ENCODE measurements at places on chromosomes 3 and 15.

DNA sequence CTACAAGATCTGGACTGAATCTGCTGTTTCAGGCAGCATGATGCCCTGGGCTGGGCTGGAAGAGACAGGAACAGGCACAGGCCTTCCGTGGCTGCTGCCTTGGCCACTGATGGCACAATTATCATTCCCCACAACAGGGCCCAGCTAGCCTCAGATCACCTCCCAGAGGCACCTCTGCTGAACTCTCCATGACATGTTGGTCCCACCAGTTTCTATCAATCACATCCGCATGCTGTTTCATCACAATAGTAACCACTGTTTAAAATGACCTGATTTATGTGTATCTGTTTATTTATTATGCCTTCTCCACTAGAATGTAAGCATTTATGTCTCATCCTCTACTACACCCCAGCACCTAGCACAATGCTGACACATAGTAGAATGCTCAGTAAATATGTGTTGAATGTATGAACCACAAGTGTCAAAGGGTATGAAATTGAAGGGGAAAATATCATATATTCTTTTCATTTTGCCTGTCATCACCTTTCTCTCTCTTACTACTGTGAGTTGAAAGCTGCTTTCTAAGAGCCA lies 32.7 kb upstream of the ZBTB38 start:
- no peak for DNase-seq

DNA sequence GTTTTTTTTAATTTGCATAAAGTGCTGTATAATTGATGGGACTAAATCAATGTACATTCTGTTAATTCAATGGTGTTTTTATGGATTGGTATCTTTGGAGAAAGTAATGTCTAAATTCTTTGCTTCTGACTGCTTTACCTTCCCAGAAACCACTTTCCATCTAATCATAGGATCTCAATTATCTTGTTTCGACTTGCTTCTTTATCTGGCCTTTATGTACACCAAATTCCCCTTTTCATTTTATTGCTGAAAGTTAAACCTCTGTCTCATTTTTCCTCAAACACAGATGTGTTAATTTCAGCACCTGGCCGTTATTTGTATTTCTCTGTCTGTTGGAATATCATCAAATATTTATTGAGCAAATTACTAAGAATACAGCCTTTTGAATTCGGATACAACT lies 287.3 kb upstream of the GBE1 start:
- DNase-seq, result no peak

DNA sequence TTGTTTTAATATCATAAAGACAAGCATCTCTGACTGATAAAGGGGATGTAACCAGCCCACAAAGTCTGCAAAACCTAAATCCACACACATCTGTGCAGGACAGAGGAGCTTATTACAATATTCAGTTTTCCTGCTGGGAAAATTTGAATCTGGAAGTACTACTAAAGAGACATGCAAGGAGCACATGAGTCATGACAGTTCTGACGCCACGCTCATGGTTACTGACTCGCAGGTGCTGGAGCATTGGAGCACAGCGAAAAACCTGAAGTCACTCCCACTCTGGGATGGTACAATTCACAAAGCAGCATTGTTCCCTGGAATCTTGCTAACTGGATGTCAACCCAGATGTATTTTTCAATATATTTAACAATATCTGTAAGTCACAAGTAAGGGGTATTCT lies 7.6 kb upstream of the ISL2 start:
- DNase-seq, result no peak

GRCh38 chr3:180926526-180926925 lies 14.1 kb downstream of the FXR1 start:
- no peak for DNase-seq

DNA sequence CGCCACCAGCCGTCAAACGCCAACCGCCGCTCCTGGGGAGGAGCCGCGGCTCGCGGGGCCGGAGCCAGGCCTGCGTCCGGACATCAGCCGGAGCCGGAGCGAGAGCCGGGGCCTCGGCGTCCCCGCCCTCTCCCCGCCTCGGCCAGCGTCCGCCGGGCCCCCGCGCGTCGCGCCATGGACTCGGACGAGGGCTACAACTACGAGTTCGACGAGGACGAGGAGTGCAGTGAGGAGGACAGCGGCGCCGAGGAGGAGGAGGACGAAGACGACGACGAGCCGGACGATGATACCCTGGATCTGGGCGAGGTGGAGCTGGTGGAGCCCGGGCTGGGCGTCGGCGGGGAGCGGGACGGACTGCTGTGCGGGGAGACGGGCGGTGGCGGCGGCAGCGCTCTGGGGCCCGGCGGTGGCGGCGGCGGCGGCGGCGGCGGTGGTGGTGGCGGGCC lies 359 bp downstream of the ARIH1 start:
- no peak for DNase-seq

DNA sequence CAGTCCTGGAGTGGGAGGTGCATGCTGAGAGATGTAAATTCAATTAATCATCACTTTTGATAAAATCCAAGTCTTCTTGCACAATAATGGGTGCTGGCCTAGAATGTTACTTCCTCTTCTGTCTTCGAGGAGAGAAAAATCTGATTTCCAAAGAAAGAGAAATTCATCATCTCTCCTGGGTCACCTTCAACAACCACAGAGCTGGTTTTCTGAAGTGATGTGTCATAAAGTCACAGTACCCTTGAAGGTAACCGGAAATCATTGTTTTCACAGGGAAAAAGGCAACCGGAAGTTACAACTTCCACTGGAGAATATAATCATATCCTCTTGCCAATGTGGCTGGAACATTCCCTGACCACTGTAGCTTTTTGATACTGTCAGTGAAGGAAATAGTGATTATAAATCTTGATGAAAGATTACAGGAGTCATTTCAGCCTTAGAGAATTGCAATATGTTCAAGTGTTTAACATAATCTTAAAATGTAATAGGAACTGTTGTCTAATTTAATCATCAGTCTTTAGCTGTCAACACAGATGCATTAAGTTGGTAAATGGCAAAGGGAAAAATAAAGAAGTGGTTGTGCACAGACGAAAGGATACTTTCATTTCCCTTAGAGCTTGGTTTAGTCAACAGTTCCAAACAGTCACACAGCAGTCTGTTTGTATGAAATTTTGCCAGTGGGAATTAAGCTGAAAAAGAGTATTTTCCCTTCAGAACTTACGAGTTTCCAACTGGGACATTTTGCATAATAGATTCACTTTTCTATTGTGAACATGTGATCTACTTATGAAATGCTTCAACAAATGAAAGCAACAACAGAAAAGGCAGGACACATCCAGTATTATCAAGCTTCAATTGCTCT lies 106.5 kb upstream of the SLC4A7 start:
- DNase-seq, result no peak

- DNase-seq, result no peak
Observed at GRCh38 chr3:107629566-107629965, 106.8 kb downstream of the BBX start.

DNA sequence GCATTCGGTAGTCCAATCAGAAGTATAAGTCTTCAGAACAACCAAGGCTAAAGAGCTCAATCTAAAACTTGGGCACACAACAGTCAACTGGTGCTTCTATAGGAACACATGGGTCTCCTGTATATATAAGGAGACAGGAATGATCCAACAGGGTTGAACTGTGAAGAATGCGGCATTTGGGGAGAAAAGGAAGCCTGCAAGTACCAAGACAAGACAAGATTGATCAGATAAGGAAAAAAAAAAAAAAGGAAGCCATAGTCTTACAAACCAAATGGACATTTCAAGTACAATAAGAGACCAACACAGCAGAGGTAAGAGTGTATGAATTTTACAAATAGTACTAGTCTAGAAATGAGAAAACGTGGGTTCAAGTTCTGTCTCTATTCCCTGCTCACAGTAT lies 6.5 kb downstream of the CPEB1 start:
- DNase-seq, result no peak

- no peak for DNase-seq
Observed at GRCh38 chr3:64894006-64894405, 206.2 kb upstream of the ADAMTS9 start.

DNA sequence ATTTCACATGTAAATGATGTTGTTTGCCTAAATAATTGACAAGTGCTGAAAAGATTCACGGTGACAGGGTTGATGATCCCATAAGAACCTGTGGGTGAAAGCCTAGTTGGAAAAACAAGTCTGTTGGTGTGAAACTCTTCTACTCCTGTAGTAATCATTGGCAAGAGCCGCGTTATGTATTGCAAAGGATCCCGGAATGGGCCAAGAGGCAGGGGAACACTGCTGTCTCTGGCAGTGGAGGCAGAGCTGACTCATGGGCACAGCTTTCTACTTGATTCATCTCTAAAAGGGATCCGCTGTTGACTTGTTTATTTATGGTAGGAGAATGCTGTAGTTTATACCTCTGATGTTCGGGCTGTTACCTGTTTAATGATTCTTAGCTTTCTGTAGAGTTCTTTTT lies 63.1 kb downstream of the MAP6D1 start:
- no peak for DNase-seq

- DNase-seq, result no peak
Observed at GRCh38 chr15:27574541-27575054, 524.5 kb downstream of the OCA2 start.

GRCh38 chr3:79162653-79163052 lies 605.1 kb downstream of the ROBO1 start:
- no peak for DNase-seq

DNA sequence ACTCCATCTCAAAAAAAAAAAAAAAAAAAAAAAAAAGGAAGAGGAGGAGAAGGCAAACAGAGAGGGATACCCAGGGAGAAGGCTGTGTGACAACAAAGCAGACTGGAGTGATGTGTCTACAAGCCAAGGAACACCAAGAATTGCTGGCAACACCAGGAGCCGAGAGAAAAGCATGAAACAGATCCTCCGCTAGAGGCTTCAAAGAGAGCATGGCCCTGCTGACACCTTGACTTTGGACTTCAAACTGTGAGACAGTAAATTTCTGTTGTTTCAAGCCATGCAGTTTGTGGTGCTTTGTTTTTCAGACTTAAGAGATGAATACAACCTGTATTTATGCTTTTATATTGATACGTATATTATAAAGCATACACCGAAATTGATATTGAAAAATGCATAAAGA lies 74.3 kb upstream of the TRA2B start:
- no peak for DNase-seq

- no peak for DNase-seq
Observed at GRCh38 chr3:78868570-78868969, 899.2 kb downstream of the ROBO1 start.

DNA sequence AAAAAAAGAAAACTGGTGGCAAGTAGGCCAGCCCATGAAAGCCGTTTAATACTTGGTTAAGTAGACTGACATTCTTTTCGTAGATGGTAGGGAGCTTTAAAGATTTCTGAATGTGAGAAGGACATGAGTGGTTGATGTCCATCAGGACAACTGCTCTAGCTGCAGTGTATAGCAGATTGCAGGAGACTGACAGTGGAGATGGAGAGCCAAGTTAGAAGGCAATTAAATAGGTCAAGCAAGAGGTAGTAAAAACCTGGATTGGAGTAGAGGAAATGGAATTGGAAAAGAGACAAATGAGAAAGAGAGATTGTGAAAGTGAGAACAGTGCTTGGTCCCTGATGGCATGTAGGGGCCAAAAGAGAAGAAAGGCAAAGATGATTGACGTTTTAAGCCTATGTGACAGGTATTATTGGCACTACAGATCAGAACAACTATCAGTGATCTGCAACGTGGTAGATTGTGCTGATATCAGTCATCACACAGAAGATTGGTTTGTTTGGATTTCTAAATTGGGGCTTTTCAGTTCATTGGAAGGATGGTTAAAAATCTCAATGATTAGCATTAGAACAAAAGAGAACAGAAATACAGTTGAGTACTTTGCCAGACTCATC lies 74.0 kb downstream of the CNTN4 start:
- DNase-seq, result no peak

DNA sequence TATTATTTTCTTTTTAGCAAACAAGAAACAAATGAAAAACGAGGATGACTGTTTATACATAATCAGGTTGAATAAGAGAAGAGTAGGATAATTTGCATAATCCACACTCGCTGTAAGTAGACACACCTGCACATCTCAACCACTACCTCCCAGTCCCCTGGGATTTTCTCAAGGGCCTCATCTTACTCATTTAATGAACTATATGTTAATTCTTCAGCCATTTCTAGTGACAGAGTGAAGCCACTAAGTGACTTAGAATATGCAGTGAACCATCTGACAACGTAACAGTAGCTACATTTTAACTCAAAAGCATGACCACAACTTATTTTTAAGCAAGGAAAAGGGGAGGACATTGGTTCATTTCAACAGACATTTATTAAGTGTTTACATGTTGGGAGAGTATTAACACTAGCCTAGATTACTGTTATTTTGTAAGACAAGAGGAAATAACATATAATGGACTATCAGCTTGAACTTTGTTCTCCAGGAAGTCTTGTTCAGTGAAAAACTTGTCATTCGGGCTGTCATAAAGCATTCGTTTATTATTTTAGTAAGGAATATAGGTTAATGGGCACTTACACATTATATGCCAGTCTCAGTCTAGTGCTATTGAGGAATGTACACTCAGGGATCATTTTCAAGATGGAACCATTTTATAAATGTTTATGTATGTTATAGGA lies 173.0 kb upstream of the ROBO2 start:
- no peak for DNase-seq

- DNase-seq, result no peak
Observed at GRCh38 chr15:77525907-77526594, 105.4 kb downstream of the HMG20A start.

DNA sequence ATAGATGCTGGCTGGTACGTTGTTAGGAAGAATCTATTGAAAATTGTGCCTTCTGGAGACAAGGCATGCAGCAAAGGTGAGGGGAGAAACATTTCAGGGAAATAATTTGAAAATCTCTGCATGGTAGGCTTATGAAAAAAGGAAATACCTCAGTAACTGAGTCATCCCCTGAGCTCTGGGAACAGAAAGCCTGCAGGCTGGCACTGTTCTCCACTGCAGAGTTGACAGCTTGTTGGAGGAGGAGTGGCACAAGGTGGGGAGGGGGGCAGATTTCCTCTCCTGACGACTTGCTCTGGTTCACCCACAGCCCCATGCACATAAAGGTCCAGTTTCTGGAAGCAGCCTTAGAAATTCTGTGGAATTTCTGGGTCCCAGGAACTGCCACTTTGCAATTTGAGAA lies 179.4 kb downstream of the ABHD5 start:
- no peak for DNase-seq

- DNase-seq, result no peak
Observed at GRCh38 chr15:90870354-90871138, 2.2 kb downstream of the FURIN start.

DNA sequence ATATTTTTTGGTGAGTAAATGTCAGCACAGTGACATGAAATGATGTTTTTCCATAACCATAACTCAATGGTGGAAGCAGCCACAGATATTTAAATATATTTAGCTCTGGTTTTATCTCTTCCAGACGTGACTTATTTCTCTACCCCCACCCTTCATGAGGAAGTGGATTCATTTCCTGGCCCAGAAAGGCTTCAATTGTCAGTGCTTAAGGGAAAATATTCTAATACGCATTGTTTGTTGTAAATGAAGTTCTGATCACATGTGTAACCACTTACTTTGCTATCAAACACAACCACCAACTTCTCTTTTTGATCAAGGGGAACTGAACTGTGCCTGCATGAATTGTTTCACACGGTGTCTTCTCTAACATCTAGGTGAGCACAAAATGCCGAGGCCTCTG lies 14.0 kb downstream of the CLDN16 start:
- DNase-seq, result no peak

- DNase-seq, result no peak
Observed at GRCh38 chr3:136671921-136672320, 80.3 kb downstream of the STAG1 start.
